GDM1 (cell line): ENCODE measurements at places on chromosomes 1 and 21.

GRCh38 chr1:215458104-215458503, 109.0 kb upstream of the KCTD3 start:
- DNase-seq, result no peak

DNA sequence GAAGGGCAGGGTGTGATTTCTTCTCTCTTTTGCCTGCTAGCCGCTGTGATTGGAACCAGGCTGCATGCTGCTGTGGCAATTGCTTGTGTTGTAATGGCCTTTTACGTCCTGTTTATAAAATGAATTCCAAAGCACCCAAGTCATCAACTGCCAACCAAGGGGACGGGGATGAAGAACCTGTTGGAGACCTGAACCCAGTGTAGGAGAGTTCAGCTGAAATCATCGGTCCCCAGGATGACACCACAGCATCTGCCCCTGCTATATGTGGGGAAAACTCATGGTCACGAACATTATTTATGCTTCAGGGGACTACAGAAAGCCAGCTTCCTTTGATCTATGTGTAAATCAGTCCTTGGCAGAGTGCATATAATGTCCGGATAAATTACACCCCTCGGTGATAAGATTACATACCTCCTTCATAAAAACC, 3.8 kb downstream of the TMEM167B start:
- no peak for DNase-seq

DNA sequence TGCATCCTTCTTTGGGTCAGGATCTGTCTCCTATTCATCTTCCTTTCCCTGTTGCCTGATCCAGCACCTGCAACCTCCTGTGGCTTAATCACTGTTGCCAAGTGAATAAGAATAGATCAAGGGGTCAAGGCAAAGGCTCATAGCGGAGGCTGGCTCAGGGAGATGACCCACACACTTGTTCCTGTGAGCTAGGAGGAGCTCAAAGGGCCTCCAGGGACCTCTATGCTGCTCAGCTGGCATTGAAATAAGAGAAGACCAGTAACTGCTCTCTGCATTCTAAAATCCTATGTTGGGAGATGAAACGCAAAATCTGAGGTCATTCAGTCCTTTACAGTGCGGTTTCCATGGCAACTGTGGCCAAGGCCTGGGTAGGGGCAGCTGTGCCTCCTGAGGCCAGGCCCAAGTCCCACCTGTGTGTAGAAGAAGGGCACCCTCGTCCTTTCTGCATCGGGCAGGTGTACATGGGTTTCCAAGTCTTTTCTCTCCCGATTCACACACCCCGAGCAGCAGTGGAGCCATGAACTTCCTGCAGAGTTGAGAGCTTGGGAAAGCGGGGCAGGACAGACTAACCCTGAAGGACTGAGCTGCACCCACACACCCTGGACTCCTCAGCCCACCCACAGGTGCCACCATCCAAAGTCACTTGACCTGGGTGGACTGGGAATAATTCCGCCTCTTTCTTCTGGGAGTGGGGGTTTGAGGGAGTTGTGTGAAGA, 27.8 kb upstream of the STUM start:
- DNase-seq, result no peak

GRCh38 chr1:183215076-183215720, 29.1 kb downstream of the LAMC2 start:
- DNase-seq, result no peak

- DNase-seq, result no peak
Observed at GRCh38 chr1:223838125-223838854, 7.5 kb downstream of the TP53BP2 start.

GRCh38 chr1:220803401-220804201, 16.9 kb downstream of the MTARC1 start:
- no peak for DNase-seq
